T-helper 22 cell (primary cell): ENCODE measurements at places on chromosomes 3 and 15.

DNA sequence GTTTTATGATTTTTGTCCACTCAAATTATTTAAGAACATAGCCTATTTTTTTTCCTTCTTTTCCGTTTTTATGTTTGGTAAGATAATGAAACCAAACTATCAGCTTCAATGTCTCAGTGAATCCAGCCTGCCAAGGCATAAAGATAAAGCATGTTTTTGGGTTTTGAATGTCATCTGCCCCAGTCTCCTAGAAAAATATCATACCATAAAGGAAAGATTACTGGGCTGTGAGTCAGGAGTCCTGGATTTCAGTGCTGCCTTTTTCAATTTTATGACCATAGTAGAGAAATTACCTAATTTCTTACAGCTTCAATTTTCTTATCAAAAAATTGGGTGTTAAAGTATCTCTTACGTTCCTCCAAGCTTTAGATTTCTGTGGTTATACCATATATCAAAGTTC is 87.5 kb downstream of the GAP43 start:
- DNase-seq, result no peak

DNA sequence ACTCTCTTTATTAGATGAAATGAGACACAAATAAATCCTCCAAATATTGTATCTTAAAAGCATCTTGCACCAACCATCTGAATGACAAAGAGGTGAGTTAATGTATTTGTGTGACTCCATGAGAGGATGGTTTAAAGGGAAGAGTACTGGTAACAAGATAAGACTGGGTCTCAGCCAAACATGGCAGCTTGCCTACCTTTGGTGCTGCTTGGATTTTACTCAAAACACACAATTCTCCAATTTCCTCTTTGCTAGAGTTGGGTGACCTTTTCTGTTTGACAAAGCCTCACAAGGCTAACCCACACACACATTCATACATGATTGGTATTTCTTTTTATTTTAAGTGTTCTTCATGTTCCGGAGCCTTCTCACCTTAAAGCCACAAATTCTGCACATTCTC is 506.4 kb downstream of the FGF12 start:
- DNase-seq, result no peak

- no peak for DNase-seq
Observed at GRCh38 chr3:103057003-103057402, 622.2 kb downstream of the ZPLD1 start.

- no peak for DNase-seq
Observed at GRCh38 chr3:137249311-137249940, 291.6 kb downstream of the IL20RB start.

- DNase-seq, result no peak
Observed at GRCh38 chr3:166446291-166446690, 609.1 kb upstream of the BCHE start.

- DNase-seq, result no peak
Observed at GRCh38 chr3:11582191-11582968, 61.3 kb downstream of the VGLL4 start.

DNA sequence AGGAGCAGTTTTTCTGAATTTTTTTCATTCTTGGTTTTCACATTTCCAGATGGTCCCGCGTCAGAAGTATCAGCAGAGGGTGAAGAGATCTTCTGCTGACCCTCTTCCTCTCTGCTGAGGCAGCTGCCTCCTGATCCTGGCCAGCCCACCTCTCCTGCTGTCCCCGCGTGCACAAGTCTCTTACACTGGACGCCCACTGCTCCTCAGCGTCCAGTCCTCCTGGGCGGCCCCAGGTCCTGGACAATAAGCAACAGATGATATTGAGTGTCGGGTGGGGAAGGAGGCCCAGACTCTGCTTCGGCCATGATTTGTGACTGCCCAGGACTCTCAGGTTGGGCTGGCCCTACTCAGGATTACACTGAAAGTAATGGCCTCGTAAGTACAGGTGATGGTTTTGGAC is 50.1 kb downstream of the KLHL25 start:
- DNase-seq, result no peak

DNA sequence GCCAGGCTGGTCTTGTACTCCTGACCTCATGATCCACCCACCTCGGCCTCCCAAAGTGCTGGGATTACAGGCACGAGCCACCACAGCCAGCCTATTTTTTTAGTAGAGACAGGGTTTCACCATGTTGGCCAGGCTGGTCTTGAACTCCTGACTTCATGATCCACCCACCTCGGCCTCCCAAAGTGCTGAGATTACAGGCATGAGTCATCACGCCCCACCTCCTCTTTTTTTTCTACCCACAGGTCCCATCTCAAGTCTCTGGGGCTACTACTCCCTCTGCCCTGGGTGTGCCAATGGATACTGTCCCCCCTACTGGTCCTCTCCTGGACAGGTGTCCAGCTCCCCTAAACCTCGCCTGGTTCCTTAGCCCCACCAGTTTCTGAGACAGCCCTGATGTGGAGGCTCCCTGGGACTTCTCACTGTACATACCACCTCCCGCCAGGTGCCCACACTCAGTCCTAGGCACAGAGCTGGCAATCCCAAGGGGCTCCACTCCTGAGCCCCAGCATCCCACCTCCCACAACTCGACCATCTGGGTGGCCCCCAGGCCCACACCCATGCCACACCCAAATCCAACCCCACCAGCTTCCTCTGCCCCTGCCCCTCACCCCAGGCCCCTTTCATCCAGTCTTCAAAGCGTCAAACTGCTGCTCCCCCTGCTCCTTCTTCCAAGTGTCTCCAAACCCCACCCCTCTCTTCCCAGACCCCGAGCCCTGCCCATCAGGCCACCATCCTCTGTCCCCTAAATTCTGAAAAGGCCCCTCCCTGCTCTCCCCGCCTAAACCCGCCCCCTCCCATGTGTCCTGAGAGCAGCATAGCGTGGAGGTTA is 13.1 kb upstream of the CYP11A1 start:
- no peak for DNase-seq

- no peak for DNase-seq
Observed at GRCh38 chr15:96625256-96625655, 294.8 kb downstream of the NR2F2 start.

- DNase-seq, result no peak
Observed at GRCh38 chr3:60262546-60262945, 988.7 kb downstream of the FHIT start.

DNA sequence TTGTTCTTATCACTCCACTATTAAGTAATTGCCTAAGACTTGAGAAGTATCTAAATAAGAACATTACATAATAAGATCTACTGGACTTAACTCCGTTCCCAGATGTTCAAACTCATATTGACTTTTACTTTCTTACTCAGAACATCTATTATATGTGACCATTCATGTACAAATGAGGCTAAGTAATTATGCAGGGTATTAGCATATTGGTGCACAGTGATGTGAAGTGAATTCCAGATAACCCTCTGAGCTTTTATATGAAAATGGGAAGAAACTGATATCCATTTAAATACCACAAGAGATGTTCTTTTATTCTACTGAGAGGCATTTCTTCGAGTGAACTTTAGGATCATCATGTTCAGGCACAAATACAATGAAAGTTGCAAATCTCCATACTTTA is 135.7 kb downstream of the ZPLD1 start:
- DNase-seq, result no peak

DNA sequence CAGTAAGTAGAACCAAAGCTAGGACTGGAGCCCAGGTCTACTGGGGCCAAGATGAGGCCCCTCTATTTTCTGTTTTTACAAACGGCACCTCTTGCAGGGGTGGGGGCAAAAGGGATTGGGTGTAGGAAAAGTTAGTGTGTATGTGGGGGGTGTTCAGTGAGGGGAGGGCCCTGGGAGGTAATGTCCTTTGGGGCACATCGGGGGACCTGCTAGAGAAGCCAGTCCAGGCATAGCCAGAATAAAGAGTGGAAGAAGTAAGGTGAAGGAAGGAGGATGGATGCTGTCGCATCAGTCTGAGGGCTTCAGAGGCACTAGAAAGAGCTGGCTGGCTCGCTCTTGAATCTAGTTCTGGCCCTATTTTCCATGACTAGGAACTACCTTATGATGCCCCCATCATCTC is 2.6 kb downstream of the PLCD1 start:
- DNase-seq, result no peak

GRCh38 chr3:125188955-125189354 is 23.6 kb downstream of the SLC12A8 start:
- no peak for DNase-seq

DNA sequence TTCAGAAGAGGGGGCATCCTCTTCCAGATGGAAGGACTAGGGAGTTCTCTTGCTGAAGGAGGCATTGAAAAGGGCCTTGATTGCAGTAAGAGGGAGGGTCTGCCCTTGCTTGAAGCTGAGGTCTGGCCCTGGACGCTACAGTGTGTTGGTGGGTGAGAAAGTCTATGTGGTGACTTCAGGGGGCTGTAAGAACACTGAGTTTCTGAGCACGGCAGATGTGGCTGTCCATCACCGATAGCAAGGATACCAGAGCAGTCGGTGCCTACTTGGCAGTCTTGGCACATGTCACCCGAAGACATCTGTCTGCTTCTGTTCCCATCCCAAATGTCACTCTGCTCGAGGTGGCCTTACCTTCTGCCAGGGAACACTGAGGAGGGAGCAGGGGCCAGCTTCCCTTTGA is 631.1 kb upstream of the CFAP20DC start:
- no peak for DNase-seq

GRCh38 chr3:157460253-157460652 is 23.6 kb downstream of the PTX3 start:
- DNase-seq, result no peak

DNA sequence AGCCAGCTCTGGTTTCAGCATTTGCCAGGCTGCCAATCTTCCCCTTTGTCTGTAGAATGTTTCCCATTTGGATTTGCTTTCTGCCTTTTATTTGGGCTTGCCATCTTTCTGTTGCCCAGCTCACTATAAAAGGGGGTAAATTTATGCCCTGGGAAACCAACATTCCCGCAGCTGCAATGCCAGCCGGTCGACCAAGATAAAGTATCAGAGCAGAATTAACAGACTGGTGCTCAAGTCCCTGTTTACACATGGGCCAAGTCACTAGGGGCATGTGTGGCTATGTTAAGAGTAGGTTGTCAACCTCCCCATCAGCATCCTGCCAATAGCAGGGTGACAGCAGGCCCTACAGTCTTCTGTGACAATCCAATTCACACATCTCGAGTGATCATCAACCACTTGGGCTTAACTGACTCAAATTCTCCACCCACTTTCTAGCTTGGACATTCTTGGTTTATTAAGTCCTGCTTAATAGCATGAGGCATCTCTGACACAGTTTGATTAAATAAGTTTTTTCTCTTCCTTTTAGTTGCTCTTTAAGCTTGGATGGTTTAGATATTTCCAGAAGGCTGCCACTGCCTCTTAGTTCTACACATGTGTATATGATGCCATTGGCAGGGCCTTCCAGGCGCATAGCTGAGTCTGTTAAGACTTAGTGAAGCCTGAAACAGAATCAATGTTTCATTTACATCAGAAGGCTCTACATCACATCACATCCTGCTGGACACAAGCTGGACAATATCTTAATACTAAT is 24.1 kb upstream of the VEPH1 start:
- no peak for DNase-seq

- no peak for DNase-seq
Observed at GRCh38 chr3:152241142-152242017, 27.3 kb upstream of the MBNL1 start.

DNA sequence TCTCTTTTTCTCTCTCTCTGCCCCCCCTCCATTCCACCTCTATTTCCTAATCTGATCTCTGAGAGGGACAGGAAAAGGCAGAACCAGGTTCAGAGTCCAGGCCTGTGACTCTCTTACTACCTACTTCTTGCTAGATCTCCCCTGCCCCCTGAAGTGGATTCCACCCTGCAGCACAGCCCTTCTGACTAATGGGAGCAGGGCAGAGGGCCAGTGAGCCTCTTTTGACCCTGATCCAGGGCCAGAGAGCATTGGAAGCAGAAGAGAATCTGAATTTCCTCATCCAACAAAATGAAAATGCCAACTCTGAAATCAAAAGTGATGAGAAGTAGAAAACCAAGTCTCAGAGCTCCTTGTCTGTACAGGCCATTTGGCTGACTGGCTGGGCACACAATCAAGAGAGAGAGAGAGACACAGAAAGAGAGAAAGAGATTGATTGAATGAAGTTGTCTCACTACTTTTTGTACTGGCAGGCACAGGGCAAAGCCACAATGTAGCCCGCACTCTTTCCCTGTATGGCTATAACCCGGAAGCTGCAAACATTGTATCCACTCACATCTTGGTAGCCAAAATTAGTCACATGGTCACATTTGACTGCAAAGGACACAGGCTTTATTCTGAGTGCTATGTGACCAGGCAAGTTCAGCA is 31.6 kb upstream of the GLCE start:
- DNase-seq, result no peak

DNA sequence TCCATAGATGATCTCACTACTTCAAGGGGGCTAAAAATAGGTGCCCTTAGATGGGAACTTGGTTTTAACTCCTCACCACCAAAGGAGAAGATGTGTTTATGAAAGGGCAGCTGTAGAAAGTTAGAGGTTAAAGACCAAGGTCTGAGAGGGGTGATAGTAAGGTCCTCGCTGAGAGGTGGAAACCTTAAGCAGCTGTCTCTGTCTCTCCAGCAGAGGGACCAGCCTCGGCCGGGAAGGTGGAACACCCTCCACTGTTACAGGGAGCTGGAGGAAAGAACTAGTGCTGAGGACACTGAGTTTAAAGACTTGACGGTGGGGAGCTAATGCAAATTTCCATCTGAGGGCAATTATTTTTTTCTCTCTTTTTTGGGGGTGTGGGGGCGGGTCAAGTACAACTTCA is 8.9 kb upstream of the RLBP1 start:
- no peak for DNase-seq

DNA sequence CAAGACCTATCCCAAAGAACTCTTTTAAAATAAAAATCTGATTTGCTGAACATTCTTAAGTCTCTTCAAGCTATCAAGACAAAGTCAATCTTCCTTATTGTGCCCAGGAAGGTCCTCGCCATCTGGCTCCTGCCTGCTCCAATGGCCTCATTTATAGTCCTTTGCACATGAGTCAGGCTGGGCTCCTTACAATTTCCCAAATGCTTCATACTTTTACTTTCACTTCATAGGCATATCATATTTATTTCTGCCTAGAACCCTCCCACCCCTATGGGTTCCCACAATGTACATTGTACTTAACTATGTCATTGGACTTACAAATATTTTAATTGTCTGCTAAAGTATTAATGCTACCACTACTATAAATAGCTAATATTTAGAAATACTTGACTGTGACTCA is 9.1 kb downstream of the THRB start:
- no peak for DNase-seq

- DNase-seq, result peak; percentile 82
Observed at GRCh38 chr3:47802734-47803479, at the start of gene DHX30. Gene DHX30, plus strand, starts transcription at chr3:47803138. Its CDS starts 7,546 bp downstream, at chr3:47810684.

GRCh38 chr3:71372241-71372768 is 211.2 kb downstream of the FOXP1 start:
- DNase-seq, result no peak

DNA sequence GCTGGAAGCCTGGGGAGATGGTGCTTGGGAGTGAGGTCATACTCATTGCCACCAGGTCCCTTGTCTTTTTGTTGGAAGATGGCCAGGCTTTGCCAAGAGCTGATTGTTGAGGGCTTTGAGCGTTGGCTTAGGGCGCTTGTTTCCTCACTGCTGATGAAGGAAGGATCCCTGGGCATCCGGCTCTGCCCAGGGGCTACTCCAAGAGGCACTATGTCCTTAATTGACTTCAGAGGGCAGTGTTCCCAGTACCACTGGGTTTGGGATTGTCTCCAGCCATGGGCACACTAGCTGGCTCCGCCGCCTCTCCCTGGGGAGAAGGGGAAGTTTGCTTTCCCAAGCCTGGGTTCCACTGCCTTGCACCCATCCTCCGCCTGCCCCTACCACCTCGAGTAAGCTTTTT is 57.2 kb upstream of the RGMA start:
- no peak for DNase-seq

GRCh38 chr15:92001307-92001706 is 147.8 kb downstream of the SLCO3A1 start:
- no peak for DNase-seq

GRCh38 chr15:38680775-38681174 is 116.2 kb upstream of the RASGRP1 start:
- DNase-seq, result no peak

GRCh38 chr3:48698891-48699290 is 13.2 kb upstream of the NCKIPSD start:
- DNase-seq, result no peak
